T follicular helper cell (primary cell): ENCODE measurements at places on chromosomes 2 and 18.

DNA sequence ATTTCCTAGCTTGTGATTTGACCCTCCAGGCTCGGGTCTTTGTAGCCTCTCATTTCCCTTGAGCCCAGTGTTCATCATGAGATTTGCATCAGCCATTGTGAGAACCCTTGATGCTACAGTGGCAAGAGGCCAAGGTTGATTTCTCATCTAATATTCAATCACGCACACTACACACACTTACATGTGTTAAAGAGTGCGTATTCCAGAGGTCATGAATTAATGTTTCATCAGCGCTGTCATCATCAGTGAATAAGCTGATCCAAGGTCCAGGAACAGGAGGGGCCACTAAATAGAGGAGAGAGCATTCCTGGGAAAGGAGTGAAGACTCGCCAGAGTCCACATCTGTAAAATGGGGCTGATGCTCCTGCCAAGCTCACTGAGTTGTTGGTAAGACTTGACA is 276.1 kb upstream of the SIX2 start:
- no peak for DNase-seq

DNA sequence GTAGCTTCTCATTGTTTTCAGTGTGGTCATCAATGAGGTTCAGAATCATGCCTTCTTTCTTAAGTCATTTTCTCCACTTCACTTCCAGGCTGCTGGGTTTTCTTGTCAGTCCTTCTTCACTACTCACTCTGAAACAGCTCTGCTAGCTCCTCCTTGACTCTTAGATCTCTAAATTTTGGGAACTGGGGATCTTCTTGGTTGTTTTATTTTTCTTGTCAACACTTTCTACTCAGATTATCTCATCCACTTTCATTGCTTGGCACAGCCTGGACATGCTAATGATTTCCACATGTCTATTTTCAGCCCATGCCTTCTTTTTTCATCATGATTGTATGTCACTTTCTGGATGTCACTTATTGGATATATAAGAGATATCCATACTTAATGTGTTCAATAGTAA is 517.8 kb upstream of the DSEL start:
- DNase-seq = no peak

DNA sequence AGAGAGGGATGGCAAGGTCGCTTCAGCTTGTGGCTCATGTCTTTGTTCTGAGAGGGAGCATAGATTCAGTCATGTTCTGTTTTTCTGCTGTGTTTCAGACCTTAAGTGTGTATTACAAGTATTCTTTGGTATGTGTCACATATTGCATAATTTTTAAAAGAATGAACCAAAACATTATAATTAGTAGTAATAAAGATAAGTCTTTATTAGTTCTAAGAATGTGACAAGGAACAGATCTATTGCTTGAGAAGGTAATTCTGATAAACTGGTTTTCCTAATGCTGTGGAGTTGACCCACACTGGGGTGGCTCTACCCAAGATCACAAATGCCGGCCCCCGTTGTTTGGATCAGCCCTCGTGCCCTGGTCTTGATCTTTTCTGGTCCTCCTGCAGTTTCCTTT is 124.3 kb upstream of the FOSL2 start:
- DNase-seq = no peak

DNA sequence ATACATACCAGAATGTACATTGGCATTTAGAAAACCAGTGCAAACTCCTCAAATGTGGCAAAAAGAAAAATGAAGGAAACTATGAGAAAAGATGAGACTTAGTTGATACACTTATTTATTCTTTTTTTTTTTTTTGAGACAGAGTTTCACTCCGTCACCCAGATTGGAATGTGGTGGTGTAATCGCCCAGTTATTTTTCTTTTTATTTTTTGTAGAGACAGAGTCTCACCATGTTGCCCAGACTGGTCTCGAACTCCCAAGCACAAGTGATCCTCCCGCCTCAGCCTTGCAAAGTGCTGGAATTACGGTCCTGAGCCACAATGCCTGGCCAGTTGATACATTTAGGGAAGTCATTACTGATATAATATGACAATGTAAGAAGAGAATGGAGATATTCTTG is 274.2 kb upstream of the LRATD1 start:
- no peak for DNase-seq

DNA sequence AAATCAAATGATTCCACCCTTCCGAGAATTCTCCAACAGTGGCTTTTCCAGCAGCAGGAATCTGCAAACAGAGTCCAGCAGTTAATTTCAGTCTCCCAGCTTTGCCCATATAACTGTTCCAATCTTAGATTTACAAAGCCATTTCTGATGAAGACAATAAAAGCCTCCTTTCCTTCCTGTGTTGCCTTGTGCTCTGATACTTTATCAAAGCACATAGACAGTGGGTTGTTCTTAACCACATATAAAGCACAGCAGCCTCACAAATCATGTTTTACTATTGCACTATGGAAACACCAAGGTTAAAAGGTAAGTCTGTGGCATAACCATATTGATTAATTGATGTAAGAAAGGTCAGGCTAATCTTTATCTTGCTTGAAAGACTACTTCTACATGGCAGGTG is 89.8 kb upstream of the MMADHC start:
- no peak for DNase-seq

- no peak for DNase-seq
Measured at GRCh38 chr2:224927011-224927410, 115.3 kb downstream of the DOCK10 start.

- no peak for DNase-seq
Measured at GRCh38 chr2:224595518-224595917, 10.4 kb upstream of the CUL3 start.

DNA sequence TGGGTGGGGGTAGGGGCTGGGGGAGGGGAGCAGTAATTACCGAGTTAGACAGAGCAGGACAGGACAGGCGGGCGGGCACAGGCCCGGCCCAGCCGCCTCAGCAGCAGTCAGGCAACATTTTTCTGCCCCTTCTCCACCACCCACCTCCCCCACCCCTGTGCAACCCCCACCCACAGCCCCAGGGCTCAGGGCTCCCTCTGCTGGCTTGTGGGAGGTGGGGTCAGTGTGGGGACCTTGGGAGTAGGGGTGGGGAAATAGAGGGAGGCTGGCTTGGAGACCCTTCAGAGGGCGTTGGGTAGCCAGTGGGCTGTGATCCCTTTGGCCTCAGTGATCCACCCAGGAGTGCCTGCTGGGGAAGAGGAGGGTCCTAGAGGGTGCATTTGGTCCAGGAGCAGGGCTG is 6.4 kb downstream of the WNT6 start:
- DNase-seq = no peak

DNA sequence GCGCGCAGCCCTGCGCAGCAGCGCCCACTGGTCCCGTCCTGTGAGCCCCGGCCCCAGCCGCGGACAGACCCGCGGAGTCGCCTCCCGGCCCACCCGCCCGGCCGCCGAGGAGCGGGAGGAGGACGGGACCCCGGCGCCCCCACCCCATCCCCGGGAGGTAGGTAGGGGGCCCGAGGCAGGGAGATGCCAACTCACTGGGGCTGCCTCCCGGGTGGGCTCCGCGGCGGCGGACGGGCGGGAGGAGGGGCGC is 160 bp downstream of the SPTBN1 start:
- DNase-seq = no peak

DNA sequence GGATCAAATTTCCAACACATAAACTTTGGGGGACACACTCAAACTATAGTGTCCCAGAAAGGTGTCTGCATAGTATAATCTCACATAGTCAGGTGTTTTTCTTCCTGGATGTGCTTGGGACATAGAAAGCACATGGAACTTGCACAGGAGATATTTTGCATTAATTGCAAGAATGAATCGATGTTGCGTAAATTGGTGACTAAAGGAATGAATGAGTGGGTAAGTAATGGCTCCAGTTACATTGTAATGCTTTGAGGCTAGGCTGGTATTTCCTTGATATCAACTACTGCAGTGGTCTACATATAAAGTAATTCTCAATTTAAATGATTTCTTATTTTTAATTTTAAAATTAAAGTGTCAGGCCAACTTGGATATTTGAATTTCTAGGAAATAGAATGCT is 53.4 kb downstream of the SH3RF3 start:
- DNase-seq = no peak

DNA sequence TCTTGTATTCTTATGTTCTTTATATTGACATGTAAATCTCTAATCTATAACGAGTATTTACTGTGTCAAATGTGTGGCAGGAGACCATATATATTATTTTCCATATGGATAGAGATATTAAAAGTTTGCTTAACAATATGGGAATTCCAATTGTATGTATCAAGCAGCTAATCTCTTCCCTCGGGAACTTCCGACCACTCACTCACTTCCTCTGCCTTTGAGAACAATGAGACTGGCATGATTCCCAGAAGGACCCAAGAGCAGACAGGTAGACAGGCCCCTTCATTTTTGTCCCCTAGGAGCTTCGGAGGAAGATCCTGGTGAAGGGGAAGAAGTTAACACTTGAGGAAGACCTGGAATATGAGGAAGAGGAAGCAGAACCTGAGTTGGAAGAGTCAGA is 24.1 kb downstream of the PLCD4 start:
- DNase-seq = no peak

- DNase-seq = no peak
Measured at GRCh38 chr2:118850168-118850900, 2.9 kb upstream of the EN1 start.

GRCh38 chr18:73023975-73024374 is 156.2 kb upstream of the NETO1 start:
- no peak for DNase-seq

- DNase-seq = no peak
Measured at GRCh38 chr2:176146645-176147044, 4.7 kb upstream of the HOXD4 start.

DNA sequence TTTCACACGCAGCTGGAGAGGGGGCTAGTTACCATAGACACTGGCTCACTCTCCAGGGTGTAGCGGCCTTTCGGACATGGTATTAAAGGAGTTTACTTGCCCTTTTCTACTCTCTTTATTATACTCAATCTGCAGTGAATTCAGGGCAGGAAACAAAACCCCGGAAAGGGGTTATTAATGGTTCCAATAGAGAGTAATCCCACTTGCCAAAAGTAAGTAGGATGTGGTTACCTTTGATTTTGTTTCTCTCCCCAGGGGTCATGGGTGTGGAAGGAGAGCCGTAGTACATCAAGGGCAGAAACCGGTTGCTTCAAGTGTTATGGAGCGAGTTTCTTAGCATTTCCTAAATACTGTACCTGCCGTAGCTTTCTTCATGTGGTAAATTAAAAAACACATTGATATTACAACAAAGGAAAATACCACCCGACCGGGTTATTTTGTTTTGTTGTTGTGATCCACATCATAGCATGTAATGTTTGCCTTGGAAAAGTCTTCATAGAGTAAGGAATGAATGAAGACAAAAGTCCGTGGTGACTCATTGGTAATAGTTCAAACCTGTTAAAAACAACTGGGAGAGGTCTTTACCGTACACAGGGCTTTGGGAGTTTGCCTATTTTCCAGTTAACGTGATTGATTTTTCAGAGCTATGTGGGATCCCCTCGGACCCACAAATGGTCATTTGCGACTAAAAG is 71.5 kb downstream of the SLC4A3 start:
- DNase-seq = no peak

DNA sequence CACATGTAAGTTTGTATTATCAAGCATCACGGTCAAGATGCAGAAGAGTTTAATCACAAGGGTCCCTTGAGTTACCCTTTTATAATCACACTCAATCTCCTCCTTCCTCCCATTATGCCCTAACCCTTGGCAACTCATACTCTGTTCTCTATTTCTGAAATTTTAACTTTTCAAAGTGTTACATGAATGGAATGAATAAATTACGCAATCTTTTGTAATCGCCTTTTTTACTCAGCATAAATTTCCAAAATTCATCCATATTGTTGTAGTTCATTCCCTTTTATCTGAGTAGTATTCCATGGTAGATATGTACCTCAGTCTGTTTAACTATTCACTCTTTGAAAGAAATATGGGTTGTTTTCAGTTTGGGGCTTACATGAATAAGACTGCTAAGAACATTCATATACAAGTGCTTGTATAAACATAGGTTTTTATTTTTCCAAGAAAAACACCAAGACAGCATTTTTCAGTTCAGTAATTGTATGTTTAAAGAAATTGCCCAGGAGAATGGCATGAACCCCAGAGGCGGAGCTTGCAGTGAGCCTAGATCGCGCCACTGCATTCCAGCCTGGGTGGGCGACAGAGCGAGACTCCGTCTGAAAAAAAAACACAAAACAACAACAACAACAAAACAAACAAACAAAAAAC is 430.9 kb upstream of the KCNH7 start:
- no peak for DNase-seq

- DNase-seq = no peak
Measured at GRCh38 chr2:62586981-62587380, 81.0 kb upstream of the TMEM17 start.

GRCh38 chr18:79680891-79681339 is 1.3 kb downstream of the CTDP1 start:
- DNase-seq = no peak

DNA sequence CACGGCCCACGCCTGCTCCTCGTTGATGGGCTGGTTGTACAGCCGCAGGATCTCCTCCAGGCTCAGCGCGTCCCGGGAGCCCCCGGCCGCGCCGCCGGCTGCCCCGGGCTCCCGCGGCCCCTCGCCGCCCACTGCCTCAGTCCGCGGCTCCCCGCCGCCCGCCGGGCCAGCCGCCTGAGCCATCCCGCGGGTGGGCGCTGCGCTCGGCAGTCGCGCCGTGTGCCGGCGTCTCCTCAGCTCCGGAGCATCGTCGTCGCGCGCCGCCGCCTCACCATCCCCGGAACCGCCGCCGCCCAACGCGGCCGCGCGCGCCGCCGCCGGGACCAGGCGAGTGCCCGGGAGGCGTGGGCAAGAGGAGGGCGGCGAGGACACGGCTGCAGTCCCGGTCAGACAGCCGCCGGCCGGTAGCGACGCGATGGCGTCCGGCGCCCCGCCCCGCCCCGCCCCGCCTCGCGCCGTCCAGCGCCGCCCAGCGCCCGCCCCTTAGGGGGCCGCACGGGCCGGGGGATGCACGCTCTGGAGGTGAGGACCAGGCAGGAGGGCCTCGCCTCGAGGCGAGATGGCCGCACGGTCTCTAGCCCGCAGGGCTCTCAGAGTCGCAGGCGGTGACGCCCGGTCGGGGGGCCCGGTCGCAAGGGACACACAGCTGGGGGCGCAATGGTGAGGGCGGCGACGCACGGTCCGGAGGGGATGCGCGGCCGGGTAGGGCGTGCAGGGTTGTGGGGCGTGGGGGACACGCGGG is at the start of gene SPIRE1:
TSS of gene SPIRE1 (minus strand) at position 424 of the 742 bp plus-strand sequence. CDS start at position 183, 241 bp downstream.
- DNase-seq = peak; percentile 6

DNA sequence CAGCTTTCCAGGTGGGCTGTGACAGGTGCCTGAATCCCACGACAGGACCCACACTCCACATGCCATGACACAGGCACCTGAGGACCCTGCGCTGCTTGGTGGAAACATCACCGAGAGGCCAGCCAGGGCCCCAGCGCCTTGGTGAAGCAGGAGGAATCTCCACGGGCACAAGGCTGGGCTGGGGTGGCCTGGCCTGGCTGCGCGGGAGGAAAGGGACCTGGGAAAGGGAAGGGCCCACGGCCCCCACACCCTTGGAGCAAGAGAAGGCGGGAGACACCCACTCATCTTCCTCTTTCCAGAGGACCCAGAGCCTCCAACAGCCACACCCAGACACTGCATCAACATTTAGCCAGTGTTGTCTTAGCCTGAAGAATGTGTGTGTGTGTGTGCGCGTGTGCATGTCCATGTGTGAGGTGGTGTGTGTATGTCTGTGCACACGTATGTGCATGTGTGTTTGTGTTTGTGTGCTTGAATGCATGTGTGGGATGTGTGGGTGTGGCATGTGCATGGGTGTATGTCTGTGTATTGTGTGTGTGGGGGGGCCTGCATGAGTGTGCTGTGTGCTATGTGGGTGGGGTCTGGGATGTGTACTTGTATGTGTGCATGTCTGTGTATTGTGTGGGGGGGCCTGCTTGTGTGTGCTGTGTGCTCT is 6.3 kb upstream of the OTOS start:
- DNase-seq = no peak

- DNase-seq = no peak
Measured at GRCh38 chr2:206989311-206989710, 50.0 kb downstream of the CPO start.

- no peak for DNase-seq
Measured at GRCh38 chr18:31207391-31207790, 44.7 kb upstream of the DSC1 start.
